Mammary epithelial cell (primary cell): ENCODE measurements at places on chromosomes 7 and 10. TPM values are rescaled to one million over a fixed set of nuclear protein-coding genes. Genes with fewer than 3 reads are reported as not detected.

Gene STRIP2
- 12.5 and 13.0 TPM in 2 replicates for total RNA-seq

DNA sequence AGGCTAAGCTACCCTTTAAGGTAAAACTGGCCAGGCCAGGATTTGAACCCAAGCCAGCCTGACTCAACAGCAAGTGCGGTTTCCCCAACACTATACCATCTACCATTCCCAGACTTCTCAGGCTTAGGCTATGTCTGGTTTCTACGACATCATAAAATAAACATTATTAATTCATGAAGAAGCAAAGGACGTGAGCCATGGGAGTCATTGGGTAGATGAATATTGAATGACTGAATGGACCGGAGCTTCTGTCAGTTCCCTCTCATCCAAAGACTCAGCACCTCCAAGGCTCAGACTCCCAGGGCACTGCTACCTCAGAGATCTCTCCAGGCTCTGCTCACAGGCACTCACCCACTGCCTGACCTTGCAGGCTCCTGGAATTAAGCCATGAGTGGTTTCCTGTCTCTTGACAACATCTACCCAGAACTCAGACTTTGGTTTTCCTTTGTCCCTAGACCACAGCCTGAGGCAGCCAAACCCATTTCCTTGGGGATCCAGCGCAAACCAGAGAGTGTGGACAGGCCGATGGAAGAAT is 64.6 kb upstream of the STEAP1B start:
- peak; percentile 93 for DNase-seq

- no peak for DNase-seq
Measured at GRCh38 chr7:138889582-138890498, 91.3 kb downstream of the KIAA1549 start.

DNA sequence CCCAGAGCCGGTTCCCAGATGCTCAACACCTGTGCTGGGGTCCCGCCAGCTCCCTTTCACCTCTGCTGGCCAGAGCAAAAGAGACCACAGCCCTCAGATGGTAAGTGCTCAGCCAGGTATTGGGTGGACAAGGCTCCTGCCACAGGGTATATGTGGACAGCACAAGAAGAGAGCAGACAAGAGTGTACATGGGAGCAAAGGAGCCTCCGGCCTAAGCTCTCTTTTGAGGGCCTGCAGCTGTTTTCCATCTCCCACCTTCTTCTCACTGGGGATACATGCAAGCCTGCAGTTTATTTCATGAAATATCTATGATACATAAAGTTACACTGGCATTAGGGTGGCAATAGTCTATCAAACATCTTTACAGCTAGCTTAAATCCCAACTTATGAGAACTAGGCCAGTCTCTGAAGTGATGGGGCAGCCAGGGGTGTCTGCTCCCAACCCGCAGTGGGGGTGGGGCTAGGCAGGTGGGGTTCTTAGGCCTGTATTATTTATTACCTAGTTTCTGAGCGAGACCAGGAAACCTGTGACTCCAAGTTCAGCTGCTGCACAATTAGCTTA is 50.4 kb upstream of the DDC start:
- DNase-seq: no peak
